ENCODE measurements at places on chromosomes 5 and 9. TPM values are rescaled to one million over a fixed set of nuclear protein-coding genes. Genes with fewer than 3 reads are reported as not detected.

- DNase-seq: no peak
- no peaks in the 10 kb centered on the region for H3K27me3 ChIP-seq
- H3K36me3 ChIP-seq: no peaks in the 10 kb centered on the region
- peaks cover 15% of the 10 kb centered on the region for H3K4me1 ChIP-seq
These were observed 90.2 kb downstream of the NSUN2 start for GRCh38 chr5:6542421-6543345.

DNA sequence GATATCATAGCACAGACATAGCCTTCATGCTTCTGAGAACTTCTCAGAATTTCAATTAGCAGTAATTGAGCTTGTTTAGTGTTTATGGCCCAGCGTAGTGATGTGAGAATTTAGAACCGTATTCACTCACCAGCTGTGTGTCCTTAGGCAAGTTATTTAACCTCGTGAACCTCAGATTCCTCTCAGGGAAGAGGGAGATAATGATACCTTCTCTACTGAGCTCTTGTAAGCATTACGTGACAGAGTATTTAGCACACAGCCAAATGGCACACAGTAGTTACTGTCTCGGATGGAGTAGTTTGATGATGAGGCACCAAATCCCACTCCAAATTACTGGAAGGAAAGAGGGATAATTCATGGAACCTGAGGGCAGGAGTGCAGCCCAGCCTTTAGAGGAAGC, 429.3 kb downstream of the CCDC171 start:
- no peaks in the 10 kb centered on the region for H3K36me3 ChIP-seq
- no peak overlapping the region for H3K4me3 ChIP-seq
- H3K27me3 ChIP-seq: no peaks in the 10 kb centered on the region

- DNase-seq: no peak
- peaks cover 5% of the 10 kb centered on the region for H3K4me1 ChIP-seq
- H3K27me3 ChIP-seq: no peaks in the 10 kb centered on the region
- H3K4me3 ChIP-seq: no peak overlapping the region
- H3K36me3 ChIP-seq: no peaks in the 10 kb centered on the region
These were observed 172.1 kb downstream of the RASEF start for GRCh38 chr9:82890865-82891264.

LMX1B gene
- 0.38 TPM for total RNA-seq

DNA sequence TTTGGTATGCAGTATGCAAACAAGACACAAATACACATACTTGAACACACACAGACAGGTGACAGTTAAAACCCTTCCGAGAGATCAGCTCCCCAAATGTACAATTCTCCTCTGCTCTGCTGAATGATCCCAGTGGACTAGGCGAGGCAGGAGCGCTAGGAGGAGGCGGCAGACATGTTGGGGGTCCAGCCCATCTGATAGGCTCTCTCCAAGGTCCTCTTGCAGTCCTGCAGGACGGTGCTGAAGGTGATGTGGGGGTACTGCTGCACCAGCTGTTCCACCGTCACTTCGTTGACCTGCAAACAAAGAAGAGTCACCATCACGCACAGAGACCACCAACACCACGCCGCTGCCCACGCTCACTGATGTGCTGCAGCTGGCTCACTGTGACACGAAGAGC, 190.8 kb upstream of the EFNA5 start:
- H3K27ac ChIP-seq: no peak overlapping the region
- no peaks in the 10 kb centered on the region for H3K27me3 ChIP-seq
- H3K36me3 ChIP-seq: peaks cover 10% of the 10 kb centered on the region
- H3K4me1 ChIP-seq: peaks cover 5% of the 10 kb centered on the region
- DNase-seq: no peak

DNA sequence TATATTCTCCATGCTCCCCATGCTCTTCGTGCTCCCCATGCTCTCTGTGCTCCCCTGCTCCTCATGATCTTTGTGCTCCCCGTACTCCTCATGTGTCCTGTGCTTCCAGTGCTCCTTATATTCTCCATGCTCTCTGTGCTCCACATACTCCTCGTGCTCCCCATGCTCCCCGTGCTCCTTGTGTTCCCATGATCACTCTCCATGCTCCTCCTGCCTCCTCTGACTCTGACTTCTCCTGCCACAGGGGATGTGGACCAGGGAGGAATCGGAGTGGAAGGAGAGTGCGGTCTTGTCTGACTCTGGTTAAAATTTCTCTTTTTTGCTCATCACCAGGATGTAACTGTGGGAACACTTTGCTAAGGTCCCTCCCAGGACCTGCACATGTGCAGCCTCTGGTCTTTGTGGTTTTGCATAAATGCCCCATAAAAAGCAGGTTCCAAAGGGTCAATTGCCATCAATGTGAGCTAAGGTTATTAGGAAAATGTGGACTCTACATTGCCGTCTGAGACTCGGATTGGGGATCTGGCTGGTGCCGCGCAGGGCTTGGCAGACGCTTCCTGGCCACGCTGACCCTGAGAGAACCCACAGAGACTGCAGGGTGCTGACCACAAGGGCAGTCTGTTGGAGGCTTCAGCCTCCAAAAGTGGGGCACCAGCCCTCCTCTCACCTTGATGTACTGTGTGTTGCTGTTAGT, 52.5 kb downstream of the TRIP13 start:
- peaks cover 14% of the 10 kb centered on the region for H3K4me1 ChIP-seq
- no peak overlapping the region for H3K4me3 ChIP-seq
- DNase-seq: no peak
- H3K27me3 ChIP-seq: peaks cover 34% of the 10 kb centered on the region

NKD2 gene
- total RNA-seq: 4.3 TPM

DNA sequence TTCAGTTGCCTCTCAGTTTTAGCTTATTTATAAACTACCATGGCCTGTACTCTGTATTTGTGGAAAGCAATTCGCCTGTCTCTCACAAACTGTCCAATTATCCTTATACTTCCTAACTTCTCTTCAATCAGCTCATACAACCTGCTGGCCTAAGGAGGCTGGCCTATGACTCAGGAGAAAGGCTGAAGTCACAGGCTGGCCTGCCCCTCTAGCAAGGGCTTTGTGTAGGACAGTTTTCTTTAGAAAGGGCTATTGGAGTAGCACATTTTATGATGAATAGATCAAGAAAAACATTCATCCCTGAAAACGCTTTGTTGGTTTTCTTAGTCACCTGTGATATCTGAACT, 988.7 kb upstream of the ARRDC3 start:
- no peak overlapping the region for H3K27ac ChIP-seq
- H3K36me3 ChIP-seq: no peaks in the 10 kb centered on the region

DNA sequence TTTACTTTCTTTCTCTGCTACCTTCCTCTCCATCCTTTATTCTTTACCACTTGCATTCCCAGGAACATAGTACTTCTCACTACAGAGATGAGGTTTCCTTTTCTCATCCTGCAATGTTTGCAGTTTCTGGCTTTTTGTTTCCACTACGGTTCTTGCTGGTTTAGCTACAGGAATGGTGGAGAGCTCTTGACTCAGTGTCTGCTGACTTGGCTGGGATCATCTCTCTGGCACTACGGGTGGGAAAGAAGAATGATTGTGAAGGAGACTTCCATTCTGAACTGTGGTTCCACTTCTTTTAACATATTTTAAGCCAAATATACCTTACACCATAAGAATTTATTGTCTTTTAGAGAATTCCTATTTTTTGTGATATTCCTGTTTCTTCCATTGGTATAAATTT, 65.1 kb downstream of the NREP start:
- DNase-seq: no peak
- no peaks in the 10 kb centered on the region for H3K27me3 ChIP-seq
- H3K4me1 ChIP-seq: peaks cover 2% of the 10 kb centered on the region
- no peak overlapping the region for H3K27ac ChIP-seq
- no peak overlapping the region for H3K4me3 ChIP-seq
- H3K36me3 ChIP-seq: no peaks in the 10 kb centered on the region

- H3K4me1 ChIP-seq: no peaks in the 10 kb centered on the region
- H3K27ac ChIP-seq: no peak overlapping the region
- DNase-seq: no peak
- no peak overlapping the region for H3K4me3 ChIP-seq
- H3K36me3 ChIP-seq: no peaks in the 10 kb centered on the region
- no peaks in the 10 kb centered on the region for H3K27me3 ChIP-seq
These were observed 86.2 kb upstream of the IL12B start for GRCh38 chr5:159416438-159416837.

- H3K27ac ChIP-seq: no peak overlapping the region
- no peak for DNase-seq
- no peaks in the 10 kb centered on the region for H3K27me3 ChIP-seq
- no peaks in the 10 kb centered on the region for H3K36me3 ChIP-seq
- no peak overlapping the region for H3K4me3 ChIP-seq
These were observed 66.3 kb upstream of the SPOCK1 start for GRCh38 chr5:137565450-137565849.

DNA sequence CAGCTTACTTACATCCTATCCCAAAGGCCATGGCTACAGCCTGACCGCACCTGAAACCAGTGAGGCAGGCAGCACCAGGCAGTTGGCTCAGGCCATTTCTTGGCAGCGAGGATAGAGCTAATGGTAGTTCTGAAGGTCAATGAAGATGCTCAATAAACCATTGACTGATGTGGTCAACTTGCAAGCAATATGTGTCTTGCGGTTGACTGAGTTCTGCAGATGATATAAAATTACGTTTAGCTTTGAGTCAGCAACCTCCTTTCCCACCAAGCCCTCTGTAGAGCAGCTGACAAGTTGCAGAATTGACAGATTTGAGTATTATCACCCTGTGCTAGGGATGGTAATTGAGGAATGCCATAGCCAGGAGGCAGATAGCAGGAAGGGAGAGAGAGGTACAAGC, 189.0 kb upstream of the PUM3 start:
- no peak overlapping the region for H3K4me3 ChIP-seq
- no peak overlapping the region for H3K27ac ChIP-seq
- H3K36me3 ChIP-seq: no peaks in the 10 kb centered on the region
- H3K27me3 ChIP-seq: no peaks in the 10 kb centered on the region
- no peaks in the 10 kb centered on the region for H3K4me1 ChIP-seq

GRCh38 chr9:77927265-77927664, 104.3 kb downstream of the GNAQ start:
- H3K27ac ChIP-seq: no peak overlapping the region
- DNase-seq: no peak
- no peaks in the 10 kb centered on the region for H3K36me3 ChIP-seq
- no peaks in the 10 kb centered on the region for H3K27me3 ChIP-seq
- H3K4me1 ChIP-seq: peaks cover 37% of the 10 kb centered on the region

CER1 gene
- total RNA-seq: not detected

CAVIN4 gene
- 61.7 TPM for total RNA-seq

CARD9 gene
- 1.1 TPM for total RNA-seq

All from heart right ventricle (tissue), 16 donors.